Posterior cingulate gyrus (tissue), 11 donors: ENCODE measurements at places on chromosomes 2 and 18.
A peak's percentile ranks its signal among the peaks of the same experiment; 100 is the strongest.

GRCh38 chr2:10022041-10022421 is 21.3 kb upstream of the KLF11 start:
- DNase-seq = no peak

- DNase-seq = peak; percentile 16
Observed at GRCh38 chr2:239544143-239544917, 143.5 kb upstream of the HDAC4 start.

GRCh38 chr2:221293949-221294742 is 278.0 kb downstream of the EPHA4 start:
- DNase-seq = no peak

DNA sequence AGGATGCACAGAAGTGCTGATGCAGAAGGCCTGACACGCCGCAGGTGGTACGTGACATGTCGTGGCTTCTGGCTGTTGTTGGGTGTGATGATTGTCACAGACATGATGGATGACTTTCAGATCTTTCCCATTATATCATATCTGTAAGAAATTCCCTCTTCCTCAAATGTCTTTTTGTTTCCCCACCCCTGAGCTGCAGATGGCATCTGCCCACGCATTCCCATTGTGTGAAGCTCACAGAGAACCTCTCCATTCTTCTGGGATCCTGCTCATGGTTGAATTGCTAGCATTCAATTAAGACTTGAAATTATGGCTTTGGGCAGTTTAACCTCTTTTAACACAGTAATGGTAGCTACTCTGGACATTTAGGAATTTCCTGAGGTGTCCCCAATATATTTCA is 28.3 kb upstream of the EPHA4 start:
- DNase-seq = peak; percentile 85

GRCh38 chr2:231691251-231691772 is 17.0 kb upstream of the PTMA start:
- DNase-seq = no peak

DNA sequence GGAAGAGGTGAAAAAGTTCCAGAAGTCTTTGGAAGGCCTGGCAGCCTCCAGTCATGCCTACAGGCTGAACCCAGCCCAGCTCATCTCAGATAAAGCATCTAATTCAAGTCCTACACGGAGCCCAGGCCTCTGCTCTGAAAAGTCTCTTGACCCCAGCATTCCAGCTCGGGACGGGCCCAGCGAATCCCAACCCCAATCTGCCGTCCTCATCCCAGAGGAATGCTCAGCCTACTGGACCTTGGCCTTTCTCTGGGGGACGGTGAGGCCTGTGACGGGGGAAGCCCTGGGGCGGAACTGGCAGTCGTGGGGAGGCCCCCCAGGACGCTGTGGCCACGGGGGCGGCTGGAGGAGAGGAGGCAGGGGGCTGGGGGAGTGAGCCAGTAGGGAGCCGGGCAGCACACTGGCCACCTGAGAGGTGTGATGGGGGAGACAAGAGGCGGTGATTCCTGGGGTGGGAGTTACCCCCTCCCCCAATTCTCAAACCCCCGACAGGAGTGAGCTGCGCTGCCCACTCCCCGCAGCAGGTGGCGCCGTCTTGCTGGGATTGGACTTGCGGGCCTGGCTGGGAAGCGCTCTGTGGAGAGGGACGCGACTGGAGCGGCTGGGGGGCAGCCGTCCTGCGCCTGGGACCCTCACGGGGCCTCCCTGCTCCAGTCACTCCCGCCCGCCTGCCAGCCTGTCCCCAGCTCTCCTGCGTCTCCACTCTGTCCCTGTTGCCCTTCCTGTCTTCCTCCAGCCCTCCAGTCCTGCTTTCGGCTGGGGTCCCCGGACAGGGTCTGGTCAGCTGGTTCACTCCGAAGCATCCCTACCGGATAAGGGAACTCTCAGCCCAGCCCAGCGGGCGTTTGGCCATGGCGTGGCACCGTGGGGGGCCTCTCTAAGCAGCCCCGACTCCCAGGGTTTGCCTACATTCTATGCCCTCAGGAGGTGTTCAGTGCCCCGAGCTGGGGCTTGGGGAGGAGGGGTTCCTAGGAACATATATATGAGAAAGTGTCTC is 182.6 kb upstream of the HAAO start:
- DNase-seq = peak; percentile 63

DNA sequence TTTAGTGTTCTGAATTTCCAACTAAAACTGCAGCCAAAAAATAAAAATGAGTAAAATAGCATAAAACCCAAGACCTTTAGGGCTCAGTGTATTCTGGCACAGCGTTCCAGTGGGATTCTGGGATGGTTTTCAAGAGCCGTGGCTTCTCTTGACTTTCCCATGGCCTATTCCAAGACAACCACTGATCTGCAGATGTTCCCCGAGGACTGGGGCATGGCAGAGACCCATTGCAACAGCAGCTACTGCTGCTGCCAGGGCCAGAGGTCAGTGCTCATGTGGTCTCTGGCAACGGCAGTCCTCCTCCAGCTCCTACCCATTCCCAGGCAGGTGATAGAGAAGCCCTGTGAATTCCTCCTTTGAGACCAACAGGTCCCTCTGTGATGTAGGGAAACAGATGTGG is 26.8 kb downstream of the TNP1 start:
- DNase-seq = no peak

DNA sequence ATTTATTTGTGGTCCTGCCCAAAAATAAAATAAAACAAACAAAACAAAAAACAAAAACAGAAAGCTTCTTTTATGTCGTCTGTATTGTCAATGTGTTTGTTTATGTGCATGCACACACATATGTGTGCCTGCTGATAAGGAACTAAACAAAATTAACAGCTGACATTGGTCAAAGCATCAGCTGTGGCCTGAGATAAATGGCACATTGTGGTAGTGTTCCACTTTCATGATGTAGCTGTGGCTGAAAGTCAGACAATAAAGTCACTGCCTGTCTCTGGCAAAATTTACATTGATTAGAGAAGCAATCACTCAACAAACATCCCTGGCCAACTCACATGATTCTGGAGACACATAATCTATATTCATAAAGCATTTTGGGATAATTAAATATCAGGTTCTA is 203.4 kb upstream of the PIK3C3 start:
- no peak for DNase-seq

DNA sequence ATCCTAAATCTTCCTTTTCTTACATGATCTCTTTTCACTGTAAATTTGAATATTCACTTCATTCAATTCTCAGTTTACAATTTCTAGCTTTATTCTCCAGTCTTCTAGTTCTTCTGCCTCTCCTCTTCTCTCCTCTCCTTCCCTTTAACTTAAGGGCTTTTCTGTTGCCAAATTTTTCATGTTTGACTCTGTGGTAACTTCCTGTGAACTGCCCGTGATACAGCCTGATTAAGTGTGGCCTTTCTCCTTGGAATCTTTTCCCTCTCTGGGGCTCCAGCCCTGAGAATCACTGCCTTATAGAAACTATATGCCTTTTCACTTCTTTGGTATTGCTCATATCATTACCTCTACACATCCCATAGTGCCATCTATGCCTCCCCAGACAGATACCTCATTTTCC is 1923.8 kb upstream of the CELF4 start:
- no peak for DNase-seq
